Activated CD8-positive, alpha-beta T cell treated with anti-CD3 and anti-CD28 coated beads for 36 hours (primary cell): ENCODE measurements at places on chromosomes 5 and 9. TPM values are rescaled to one million over a fixed set of nuclear protein-coding genes. Genes with fewer than 3 reads are reported as not detected.

Gene THOC3
- total RNA-seq: 71.5 TPM

Gene PFN3
- not detected for total RNA-seq

Gene PMPCA
- 128 TPM for total RNA-seq

Gene CDC25C
- total RNA-seq: 12.2 TPM

Gene TICAM2
- total RNA-seq: 0.96 TPM

Gene NDUFS6
- total RNA-seq: 32.2 TPM

Gene PTGR1
- 1.7 TPM for total RNA-seq

Gene ZNF169
- total RNA-seq: 5.7 TPM

Gene SLC36A2
- total RNA-seq: not detected

Gene DAPK1
- total RNA-seq: 1.7 TPM

Gene SPINK13
- not detected for total RNA-seq

Gene C9orf43
- total RNA-seq: 0.83 TPM

Gene ADGRD2
- not detected for total RNA-seq

Gene IFNA2
- total RNA-seq: not detected

Gene GRXCR2
- not detected for total RNA-seq

Gene TSSK1B
- total RNA-seq: not detected

Gene OR1B1
- total RNA-seq: not detected

Gene CFAP157
- not detected for total RNA-seq

Gene TTC23L
- total RNA-seq: 0.22 TPM

Gene SSNA1
- 58.4 TPM for total RNA-seq

Gene GADD45G
- 5.0 TPM for total RNA-seq

Gene PWWP2A
- total RNA-seq: 16.0 TPM

Gene SH3RF2
- not detected for total RNA-seq

Gene INSL6
- total RNA-seq: not detected

Gene CCL27
- not detected for total RNA-seq

Gene FCN1
- total RNA-seq: not detected

Gene GRIA1
- total RNA-seq: not detected

Gene PCA3
- not detected for total RNA-seq

Gene SARDH
- total RNA-seq: 5.6 TPM

Gene CDX1
- total RNA-seq: not detected

Gene MACROH2A1
- total RNA-seq: 170 TPM

Gene SLC6A18
- total RNA-seq: not detected

Gene THBS4
- 2.5 TPM for total RNA-seq

Gene DPYSL3
- 0.38 TPM for total RNA-seq

Gene MCIDAS
- total RNA-seq: not detected

Gene QRFP
- total RNA-seq: not detected

Gene TAF11L10
- total RNA-seq: not detected

Gene TMC1
- not detected for total RNA-seq

Gene ALAD
- total RNA-seq: 16.2 TPM

Gene PROB1
- total RNA-seq: 3.9 TPM

Gene CENPP
- total RNA-seq: 28.7 TPM

Gene CCL28
- 15.0 TPM for total RNA-seq

Gene GPX8
- total RNA-seq: not detected

Gene REEP2
- total RNA-seq: 3.1 TPM

Gene TEX48
- not detected for total RNA-seq

Gene SPATA6L
- total RNA-seq: 0.43 TPM

Gene FCHO2
- 1.0 TPM for total RNA-seq

Gene OR1Q1
- total RNA-seq: not detected

Gene PKD2L2
- total RNA-seq: not detected

Gene GPSM1
- 8.8 TPM for total RNA-seq

Gene WNK2
- total RNA-seq: 2.8 TPM

Gene IRX1
- not detected for total RNA-seq

Gene PHF24
- total RNA-seq: not detected

Gene UGT3A2
- not detected for total RNA-seq

Gene LHFPL2
- 0.20 TPM for total RNA-seq

Gene CATSPER3
- 0.32 TPM for total RNA-seq

Gene FCN2
- not detected for total RNA-seq
